ENCODE measurements at places on chromosomes 1 and 21.
A peak's percentile ranks its signal among the peaks of the same experiment; 100 is the strongest.

GRCh38 chr1:180946541-180947498, 34.1 kb downstream of the KIAA1614 start:
- no peak for DNase-seq

DNA sequence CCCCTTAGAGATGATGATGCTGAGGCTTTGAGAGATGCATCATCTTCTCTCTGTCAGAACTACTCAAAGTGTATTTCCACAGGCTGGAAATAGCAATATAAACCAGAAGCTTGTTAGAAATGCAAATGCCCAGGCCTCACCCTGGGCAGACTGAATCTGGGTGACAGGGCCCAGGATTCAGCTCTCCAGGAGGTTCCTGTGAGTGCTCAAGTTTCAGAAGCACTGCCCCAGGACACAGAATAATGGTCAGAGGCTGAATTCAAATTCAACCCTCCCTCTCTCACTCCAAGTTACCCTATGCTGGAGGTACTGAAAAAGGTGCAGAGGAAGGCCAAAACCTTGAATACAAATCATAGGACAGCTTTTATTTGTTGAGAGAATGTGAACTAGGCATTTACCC, 98.5 kb upstream of the NGF start:
- no peak for DNase-seq

DNA sequence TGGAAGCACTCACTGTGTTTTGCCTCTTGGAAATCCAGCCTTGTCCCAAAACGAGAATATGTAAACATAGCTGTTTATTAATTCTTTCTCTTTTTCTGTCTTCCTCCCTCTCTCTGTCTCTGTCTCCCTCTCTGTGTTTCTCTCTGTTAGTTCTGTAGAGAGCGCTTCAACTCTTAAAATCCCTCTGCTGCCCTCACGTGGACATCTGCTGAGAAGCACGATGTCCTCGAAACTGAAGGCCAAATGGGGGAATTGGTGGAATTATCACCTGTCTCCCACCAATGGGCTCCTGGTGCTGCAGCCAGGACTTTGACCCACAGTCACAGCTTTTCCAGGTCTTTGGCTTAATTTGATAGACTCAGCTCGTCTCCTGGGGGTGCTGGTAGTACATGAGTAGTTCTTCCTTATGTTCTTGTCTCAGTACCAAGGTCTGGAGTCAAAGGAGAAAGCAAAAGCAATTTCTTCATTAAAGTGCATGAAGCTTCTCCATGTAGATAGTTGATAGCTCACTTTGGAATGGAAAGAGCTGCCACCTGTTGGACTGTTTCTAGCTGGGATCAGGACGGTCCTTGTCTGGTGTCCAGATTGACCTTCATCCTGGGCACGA, 5.5 kb upstream of the GBP6 start:
- DNase-seq = peak; percentile 47

DNA sequence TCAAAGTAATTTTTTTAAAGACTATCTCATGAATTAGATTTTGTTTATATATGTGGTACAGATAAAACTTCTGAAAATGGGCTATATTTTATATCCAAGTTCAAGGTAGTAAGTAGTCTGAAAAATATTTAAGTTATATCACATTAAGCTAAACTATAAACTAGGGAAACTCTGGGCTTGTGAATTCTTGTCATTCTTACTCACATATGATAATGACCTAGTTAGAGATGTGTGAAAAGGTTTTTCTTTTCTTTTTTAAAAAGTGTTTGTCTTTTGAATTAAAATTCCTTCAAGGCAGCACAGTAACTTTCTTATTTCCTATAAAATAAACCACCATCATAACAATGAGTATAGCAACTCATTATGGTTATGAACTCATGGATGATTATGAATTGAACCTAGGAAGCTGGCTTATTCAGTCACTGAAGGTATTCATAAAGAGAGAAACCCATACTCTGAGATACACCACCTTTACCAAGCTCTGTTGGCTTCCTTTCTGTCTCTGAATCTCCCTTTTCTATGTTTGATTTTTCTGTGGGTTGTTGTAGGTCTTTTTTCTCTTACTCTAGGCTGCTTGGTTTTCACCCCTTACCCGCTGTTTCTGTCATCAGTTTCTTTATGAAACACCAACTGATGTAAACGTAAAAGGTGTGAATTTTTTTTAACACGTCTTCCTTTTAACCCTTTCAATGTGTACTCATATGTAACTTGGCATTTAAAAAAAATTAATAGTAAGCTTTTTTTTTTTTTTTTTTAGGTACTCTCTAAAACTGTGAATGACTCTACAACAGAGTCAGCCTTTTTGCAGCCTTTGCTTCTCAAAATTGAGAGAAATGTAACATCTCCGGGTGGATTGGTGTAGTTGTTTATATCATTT, 25.2 kb downstream of the IL12RB2 start:
- DNase-seq = no peak

DNA sequence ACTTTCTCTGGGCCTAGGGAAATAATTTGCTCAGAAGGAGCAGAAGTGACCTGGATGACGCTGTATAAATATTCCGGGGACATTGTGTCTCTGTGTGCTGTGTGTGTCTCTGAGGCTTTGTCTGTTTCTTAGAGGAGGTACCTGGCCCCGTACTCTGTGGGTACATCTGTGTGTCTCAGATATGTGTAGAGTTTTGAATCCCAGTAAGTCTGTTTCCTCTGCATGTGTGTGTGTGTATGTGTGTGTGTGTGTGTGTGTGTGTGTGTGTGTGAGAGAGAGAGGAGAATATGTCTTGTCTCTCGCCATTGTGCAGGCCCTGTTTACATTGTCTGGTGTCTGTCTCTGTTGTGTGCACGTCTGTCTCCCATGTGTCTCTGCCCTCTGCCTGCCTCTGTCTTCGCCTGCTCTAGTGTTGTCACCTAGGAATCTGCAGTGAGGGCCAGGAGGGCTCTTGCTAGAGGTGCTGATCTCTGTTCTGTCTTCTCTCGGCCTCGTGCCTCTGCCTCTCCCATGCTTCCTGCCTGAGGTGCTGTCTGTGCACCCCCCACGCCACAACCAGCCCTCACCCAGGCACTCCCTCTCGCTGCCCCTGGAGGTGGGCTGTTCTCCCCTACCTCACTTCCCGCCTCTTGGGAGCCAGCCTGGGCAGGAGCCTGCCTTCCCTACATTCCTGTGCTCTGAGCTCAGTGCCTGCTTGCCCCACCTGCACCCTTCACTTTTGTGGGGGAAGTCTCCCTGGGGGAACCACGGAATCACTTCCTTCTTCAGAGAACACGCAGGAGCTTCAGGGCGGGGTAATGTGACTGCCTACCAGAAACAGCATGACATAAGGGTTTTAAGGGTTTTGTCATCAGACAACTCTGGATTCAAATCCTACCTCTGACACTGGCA, 5.9 kb downstream of the MAP7D1 start:
- DNase-seq = no peak
